ENCODE measurements at places on chromosomes 6 and 20.
A peak's percentile ranks its signal among the peaks of the same experiment; 100 is the strongest.

GRCh38 chr6:30855429-30856075, 28.8 kb upstream of the DDR1 start:
- no peak for DNase-seq

GRCh38 chr6:166612471-166612881, 14.6 kb downstream of the RPS6KA2 start:
- DNase-seq = no peak

DNA sequence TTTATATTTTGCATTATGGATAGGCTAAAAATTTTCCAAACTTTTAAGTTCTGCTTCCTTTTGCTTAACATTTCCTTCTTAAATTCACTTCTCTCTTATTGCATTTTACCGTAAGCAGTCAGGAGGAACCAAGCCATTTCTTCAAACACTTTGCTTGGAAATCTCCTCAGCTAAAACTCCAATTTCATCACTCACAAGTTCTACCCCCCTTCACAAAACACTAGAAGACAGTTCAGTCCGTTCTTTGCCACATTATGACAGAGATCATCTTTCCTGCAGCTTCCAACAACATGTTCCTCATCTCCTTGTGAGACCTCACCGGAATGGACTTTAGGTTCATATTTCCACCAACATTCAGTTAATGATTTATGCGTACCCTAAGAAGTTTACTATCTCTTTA, 79.2 kb upstream of the LY86 start:
- DNase-seq = peak; percentile 37

GRCh38 chr6:18265787-18266522, 1.6 kb upstream of the DEK start:
- DNase-seq = no peak

GRCh38 chr6:50959081-50959641, 140.5 kb downstream of the TFAP2B start:
- DNase-seq = no peak

Measured in esophagus muscularis mucosa (tissue), 4 donors.